WERI-Rb-1 (cell line): ENCODE measurements at places on chromosomes 5 and 9.

- DNase-seq, result no peak
Observed at GRCh38 chr9:20297646-20298084, 324.6 kb downstream of the MLLT3 start.

DNA sequence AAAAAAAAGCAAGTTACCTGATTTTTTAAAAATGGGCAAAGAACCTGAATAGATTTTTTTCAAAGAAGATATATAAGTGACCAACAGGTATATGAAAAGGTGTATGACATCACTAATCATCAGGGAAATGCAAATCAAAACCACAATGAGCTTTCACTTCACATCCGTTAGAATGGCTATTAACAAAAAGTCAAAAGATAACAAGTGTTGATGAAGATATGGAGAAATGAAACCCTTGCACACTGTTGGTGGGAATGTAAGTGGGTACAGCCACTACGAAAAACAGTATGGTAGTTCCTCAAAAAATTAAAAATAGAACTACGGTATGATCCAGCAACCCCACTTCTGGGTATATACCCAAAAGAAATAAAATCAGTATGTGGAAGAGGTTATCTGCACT, 134.8 kb downstream of the UGCG start:
- DNase-seq, result no peak

DNA sequence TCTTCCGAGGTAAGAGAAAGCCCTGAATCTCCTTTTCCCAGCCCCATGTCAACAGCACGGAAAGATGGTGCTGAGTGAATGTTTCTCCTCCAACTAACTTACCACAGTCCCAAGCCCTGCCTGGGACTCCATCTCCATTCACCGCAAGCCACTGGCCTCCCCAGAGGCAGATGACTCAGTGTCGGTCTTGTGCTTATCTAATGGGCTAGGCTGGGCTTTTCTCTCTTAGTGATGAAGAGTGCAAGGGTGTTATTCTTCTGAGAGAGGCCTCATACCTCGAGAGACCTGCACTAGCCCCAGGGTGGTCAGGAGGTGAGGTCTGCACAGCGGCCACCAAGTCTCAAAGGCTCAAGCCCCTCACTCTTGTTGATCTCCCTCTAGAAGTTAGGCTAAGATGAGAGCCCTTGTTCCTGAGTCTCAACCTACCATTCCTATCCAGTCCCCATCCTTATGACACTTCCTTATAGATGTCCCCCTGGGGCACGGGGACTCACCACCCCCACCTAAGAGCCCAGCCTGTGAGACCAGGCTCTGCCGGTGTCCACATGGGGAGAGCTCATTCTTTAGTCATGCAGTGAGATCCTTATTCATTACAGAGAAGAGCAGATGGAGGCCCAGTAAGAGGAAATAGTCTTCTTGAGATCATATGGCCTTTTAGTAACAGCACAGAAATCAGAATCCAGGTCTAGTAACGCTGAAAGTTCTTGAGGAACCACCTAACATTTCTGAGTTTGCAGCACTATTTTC, 127.0 kb downstream of the SAXO1 start:
- no peak for DNase-seq

- no peak for DNase-seq
Observed at GRCh38 chr5:110884005-110884404, 145.2 kb downstream of the SLC25A46 start.

DNA sequence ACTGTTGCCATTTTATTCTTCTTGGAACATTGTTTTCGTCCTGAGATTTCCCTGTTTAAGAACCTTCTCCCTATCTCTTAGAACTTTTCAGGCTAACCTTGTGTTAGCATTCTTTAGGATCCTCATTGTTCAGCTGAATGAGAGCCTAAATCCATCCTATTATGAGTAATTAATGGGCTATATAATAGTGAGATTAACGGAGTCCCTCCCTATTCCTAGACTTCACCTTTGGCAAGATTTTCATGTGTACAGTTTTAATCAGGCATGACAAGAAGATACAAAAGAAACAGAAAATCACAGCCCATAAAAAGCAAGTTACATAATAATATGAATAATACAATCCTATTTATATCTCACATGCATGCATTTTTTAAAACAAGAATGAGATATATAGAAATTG, 9.1 kb upstream of the MSMP start:
- DNase-seq, result no peak

DNA sequence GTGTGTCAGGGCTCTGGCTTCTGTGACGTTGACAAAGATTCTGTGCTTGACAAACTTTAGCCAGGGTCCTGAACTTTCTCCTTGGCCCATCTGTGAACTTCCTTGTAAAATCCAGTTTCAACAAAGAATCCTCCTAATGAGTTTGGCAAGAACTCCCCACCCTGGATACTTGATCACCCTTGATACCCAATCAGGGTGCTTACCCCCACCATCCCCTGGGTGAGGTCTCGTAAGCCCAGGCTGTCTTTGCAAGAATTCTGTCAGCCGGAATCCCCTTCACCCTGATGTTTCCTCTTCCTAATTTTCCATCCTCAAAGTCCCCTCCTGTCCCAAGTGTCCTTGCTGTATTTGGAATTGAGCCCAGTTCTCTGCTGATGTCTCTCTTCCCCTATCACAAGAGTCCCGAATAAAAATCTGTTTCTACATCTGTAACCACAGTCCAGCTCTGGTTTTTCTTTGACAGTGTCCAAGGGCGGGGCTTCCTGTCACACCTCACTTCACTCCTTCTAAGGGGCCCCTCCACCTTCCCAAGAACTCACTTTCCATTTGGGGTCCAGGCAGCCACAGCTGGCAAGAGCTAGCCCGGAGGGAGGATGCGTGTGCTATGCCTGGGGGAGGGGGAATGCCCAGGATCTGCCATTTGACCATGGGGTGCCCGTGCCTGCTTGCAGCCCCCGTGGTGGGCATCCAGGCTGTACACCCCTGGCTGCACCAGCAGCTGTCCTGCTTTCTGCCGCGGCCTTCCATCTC, 2.7 kb upstream of the CARD19 start:
- DNase-seq, result no peak

DNA sequence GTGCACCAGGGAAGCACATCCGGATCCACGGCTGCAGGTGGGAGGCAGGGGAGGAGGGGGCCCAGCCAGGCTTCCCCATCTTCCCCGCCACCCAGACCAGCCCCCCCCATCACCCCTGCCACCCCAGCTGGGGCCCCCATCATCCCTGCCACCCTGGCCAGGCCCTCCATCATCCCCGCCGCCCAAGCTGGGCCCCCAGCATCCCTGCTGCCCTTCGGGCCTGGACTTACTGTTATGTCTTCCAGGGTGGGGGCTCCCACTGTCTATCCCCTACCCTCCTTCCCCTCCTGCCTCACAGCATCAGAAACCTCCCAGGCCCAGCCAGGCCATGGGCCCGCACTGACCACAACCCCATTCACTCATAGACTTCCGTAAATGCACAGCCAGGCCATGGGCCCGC, 27.5 kb downstream of the SLC6A18 start:
- DNase-seq, result no peak

DNA sequence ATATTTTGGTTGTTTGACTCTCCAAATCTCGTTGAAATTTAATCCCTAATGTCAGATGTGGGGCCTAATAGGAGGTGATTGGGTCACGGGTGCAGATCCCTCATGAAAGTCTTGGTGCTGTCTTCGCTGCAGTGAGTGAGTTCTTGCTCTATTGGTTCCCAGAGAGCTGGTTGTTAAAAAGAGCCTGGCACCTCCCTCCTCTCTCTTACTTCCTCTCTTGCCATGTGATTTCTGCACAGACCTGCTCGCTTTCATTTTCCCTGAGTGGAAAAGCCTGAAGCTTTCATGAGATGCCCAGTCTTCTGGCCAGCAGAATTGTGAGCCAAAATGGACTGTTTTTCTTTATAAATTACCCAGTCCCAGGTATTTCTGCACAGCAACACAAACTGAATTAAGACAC, 221.6 kb downstream of the MAT2B start:
- DNase-seq, result no peak

GRCh38 chr5:93967923-93968322, 226.5 kb upstream of the POU5F2 start:
- DNase-seq, result no peak

DNA sequence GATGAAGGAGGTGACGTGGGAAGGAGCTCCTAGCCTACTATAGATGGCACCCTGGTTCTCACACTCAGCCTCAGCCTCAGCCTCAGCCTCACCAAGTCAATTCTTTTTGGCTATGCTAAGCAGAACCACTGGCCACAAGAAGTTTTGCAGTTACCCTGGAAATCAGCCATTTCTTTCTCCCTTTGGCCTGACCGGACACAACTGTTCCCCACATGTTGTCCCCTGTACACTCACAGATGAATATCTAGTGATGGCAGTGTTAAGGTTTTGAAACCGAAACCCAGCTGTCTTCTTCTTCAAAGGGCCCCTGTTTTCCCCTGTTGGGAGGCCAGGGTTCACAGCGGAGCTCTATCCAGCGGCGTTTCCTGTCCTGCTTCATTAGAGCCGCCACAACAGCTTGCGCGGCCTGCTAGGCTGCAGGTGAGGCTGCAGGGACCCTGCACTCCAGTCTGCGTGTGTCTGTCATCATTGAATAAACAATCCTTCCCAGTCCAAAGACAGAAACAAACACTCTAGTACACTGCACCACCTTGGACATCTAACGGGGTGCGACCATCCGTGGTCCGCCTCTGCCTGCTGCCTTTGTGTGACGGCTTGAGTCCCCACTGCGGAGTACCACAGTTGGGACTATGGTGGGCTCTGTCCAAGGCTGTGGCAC, 250.5 kb downstream of the DENND1A start:
- DNase-seq, result no peak

DNA sequence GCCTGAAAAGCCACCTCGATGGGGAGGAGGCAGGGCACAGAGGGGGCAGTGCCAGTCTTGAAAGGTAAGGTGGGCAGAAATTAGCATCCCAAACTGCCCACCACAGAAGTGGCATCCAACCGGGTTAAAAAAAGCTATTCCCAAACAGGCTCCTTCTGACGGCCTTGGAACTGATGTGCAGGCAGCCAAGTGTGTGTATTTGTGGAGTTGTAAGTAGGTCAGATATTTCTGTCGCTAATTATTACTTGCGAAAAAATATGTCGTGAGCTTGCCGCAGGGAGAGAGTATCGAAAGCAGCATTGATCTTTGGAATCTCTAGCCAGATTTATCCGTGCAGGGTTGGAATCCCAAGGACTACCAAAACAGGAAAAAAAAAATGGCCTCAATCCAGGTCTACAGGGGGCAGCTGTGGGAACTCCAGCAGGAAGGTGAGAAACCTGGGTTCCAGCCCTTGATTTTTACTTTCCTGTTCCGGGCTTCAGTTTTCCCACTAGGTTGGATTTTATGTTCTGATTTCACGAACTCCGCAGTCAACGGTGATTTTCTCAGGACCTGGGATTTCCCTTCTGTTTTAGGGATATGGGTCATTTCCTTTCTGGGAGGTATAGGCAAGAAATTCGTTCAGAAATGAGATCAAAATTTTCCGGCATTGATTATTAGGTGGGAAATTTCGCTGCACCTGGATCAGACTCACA, 200.8 kb downstream of the RGS3 start:
- DNase-seq, result no peak

- DNase-seq, result no peak
Observed at GRCh38 chr5:43634621-43635020, 31.6 kb downstream of the NNT start.

DNA sequence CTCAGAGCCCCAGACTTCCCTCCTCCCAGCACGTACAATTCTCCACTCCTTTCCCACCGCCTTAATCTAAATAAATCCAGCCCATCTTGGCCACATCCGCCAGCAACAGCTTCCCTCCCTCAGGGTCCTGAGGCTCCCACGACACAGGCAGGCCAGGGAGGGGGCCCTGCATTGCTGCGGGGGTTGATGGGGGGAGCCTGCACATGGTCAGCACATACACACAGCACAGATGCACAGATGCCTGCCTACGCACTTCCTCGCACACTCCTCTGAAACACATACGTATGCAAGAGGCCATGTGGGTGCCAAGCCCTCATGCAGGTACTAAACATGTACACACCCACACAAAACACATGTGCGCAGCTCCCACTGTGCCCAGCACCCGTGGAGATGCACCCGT, 14.8 kb downstream of the PDGFRB start:
- no peak for DNase-seq

GRCh38 chr5:9376363-9377117, 169.3 kb downstream of the SEMA5A start:
- DNase-seq, result no peak

DNA sequence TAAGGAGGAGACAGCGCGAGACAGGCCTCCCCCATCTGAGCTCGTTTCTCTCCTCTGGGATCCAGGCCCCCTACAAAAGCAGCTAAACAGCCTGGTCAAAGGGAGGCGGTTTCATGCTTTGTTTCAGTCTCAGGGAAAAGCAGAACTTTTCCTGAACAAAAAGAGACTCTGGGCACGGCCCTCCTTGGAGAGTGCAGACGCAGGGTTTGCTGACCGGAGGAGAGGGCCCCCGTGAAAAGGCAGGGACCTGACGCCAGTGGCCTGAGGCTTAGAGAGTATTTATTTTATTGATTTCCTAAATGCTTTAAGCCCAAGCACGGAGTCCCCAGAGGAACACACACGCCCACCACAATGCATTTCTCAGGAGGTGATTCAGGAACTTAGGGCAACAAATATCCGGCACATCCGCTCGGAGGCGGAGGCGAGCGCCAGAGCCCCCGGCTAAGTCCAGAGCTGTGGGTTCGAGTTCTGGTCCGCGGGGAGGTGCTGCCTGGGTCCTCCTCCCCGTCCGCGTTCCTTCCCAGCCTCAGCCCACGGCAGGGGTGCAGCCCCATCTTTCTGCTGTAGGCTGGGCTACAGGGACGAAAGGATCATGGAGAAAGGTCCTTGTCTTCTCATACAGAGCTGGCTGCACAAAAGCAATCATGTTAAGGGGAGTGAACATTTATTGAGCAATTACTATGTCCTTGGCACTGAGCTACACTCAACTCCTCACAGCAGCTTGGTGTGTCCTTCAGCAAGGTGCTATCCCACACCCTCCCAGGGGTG, 40.0 kb downstream of the PTGES start:
- DNase-seq, result peak; percentile 49

DNA sequence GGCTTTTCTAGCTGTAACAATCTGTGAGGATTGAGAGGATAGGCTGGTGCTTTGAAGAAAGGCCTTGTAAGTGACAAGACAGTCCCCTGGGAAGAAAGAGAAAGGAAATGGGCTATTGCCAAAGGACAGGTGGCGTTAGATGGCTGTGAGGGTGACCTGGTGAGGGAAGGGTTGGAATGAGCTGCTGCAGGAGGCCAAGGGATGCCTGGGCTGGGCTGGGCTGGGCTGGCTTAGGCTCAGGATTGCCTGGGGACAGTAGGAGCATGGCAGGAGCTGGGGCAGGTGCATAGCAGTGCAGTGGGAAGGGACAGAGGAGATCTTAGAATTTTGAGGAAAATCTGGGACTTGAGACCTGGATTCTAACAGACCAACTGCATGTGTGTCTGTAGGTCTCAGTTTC, 9.7 kb upstream of the MYOZ3 start:
- DNase-seq, result no peak
